H9 (cell line): ENCODE measurements at places on chromosomes 16 and 17. TPM values are rescaled to one million over a fixed set of nuclear protein-coding genes. Genes with fewer than 3 reads are reported as not detected.
A peak's percentile ranks its signal among the peaks of the same experiment; 100 is the strongest.

The NACA2 gene
- not detected in 2 replicates for total RNA-seq

- DNase-seq = no peak
- no peak overlapping the region for H3K4me3 ChIP-seq
- H3K4me1 ChIP-seq = no peaks in the 10 kb centered on the region
- H3K27ac ChIP-seq = no peak overlapping the region
- no peaks in the 10 kb centered on the region for H3K36me3 ChIP-seq
- H3K27me3 ChIP-seq = no peaks in the 10 kb centered on the region
Observed at GRCh38 chr16:75758215-75758614, 31.9 kb upstream of the CPHXL start.

The KRT12 gene
- not detected in 2 replicates for total RNA-seq

DNA sequence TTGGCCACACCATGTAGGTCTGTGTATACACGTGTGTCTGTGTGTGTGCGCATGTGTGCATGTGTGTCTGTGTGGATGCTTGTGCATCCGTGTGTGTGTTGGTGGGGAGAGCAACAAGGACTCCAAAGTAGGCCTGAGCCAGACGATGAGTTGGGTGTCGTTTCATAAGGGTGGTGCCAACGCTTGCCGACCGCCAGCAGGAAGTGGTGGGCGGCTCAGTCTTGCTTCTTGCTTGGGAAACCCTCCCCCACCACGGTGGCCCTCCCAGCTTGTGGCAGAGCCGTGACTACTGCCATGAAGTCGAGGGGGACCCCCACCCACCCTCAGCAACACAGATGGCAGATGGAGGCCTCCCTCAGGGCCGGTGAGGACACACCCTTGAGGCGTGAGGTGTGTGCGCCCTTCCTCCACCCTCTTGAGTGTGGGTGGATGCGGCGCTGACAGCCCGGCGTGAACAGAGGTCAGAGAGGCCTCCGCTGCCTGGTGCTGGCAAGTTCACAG, 17.5 kb downstream of the SBK1 start:
- H3K4me1 ChIP-seq = no peaks in the 10 kb centered on the region; the same call in 1 of the 2 replicates
- no peak for DNase-seq
- no peak overlapping the region for H3K27ac ChIP-seq
- H3K27me3 ChIP-seq = no peaks in the 10 kb centered on the region
- peaks cover 57% of the 10 kb centered on the region for H3K36me3 ChIP-seq

- peaks cover 40% of the 10 kb centered on the region for H3K36me3 ChIP-seq
- DNase-seq = peak; percentile 68
- peak overlapping the region; percentile 29 for H3K27ac ChIP-seq
- H3K27me3 ChIP-seq = no peaks in the 10 kb centered on the region
- peak overlapping the region; percentile 96 for H3K4me3 ChIP-seq
Observed at GRCh38 chr17:28725166-28725659, 820 bp downstream of the TLCD1 start.

GRCh38 chr17:76865174-76865573, 3.0 kb upstream of the MGAT5B start:
- H3K27ac ChIP-seq = no peak overlapping the region
- H3K27me3 ChIP-seq = peaks cover 4% of the 10 kb centered on the region; the same call in 1 of the 2 replicates
- no peak overlapping the region for H3K4me3 ChIP-seq
- H3K4me1 ChIP-seq = peaks cover 3% of the 10 kb centered on the region; the same call in 1 of the 2 replicates
- DNase-seq = no peak
